Endodermal cell (in vitro differentiated cells): ENCODE measurements at places on chromosomes 3 and 15. TPM values are rescaled to one million over a fixed set of nuclear protein-coding genes. Genes with fewer than 3 reads are reported as not detected.
A peak's percentile ranks its signal among the peaks of the same experiment; 100 is the strongest.

- no peak overlapping the region for H3K27ac ChIP-seq
- no peaks in the 10 kb centered on the region for H3K36me3 ChIP-seq
- no peaks in the 10 kb centered on the region for H3K4me1 ChIP-seq
- no peak overlapping the region for H3K4me3 ChIP-seq
- H3K27me3 ChIP-seq: no peaks in the 10 kb centered on the region
- peak; percentile 67 for DNase-seq
Observed at GRCh38 chr3:70308760-70309159, 3.7 kb downstream of the MDFIC2 start.

DNA sequence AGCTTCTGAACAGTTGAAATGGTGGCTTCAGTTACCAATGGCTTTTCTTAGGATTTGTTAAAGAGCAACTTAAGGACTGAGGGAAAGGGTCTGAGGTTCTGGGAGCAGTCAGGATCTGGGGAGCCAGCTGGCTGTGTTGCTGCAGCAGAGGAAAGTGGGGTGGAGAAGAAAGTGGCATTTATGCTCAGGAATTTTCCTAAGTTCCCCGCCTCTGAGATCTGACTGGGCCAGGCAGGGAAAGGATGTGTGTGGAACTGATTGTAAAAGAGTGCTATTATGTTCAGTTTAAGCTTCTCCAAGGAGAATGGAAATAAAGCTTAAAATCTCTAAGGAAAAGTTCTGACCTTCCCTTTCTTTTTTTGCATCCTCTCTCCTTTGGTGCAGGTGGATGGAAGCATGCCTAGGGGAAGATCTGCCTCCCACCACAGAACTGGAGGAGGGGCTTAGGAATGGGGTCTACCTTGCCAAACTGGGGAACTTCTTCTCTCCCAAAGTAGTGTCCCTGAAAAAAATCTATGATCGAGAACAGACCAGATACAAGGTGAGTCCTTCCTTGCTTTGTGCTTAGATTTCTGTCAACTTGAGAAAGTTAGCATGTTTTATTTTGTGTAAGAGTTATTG, 37.8 kb downstream of the IQGAP1 start:
- H3K36me3 ChIP-seq: peaks cover 43% of the 10 kb centered on the region
- H3K4me1 ChIP-seq: no peaks in the 10 kb centered on the region
- H3K27me3 ChIP-seq: no peaks in the 10 kb centered on the region
- DNase-seq: peak; percentile 51

DNA sequence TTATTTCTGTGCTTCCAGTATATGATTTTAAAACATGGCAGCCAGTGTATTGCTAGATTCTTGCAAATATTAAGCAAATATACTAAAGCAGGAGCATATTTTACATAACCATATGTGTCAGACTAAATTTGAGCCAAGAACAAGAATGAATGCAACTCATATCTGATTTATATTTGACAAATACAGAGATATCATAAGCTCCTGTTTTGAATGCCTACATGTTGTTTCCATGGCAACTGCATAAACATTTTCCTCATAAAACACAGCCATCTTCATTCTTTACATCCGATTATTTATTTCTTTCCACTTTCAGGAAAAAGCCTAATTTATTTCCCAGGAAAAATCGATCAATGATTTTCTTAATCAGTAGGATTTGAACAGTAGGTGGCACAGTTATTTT, 172.2 kb upstream of the TSPAN3 start:
- no peaks in the 10 kb centered on the region for H3K36me3 ChIP-seq
- no peaks in the 10 kb centered on the region for H3K27me3 ChIP-seq
- H3K27ac ChIP-seq: no peak overlapping the region

TMEM207 gene
- total RNA-seq: not detected in 3 replicates

DNA sequence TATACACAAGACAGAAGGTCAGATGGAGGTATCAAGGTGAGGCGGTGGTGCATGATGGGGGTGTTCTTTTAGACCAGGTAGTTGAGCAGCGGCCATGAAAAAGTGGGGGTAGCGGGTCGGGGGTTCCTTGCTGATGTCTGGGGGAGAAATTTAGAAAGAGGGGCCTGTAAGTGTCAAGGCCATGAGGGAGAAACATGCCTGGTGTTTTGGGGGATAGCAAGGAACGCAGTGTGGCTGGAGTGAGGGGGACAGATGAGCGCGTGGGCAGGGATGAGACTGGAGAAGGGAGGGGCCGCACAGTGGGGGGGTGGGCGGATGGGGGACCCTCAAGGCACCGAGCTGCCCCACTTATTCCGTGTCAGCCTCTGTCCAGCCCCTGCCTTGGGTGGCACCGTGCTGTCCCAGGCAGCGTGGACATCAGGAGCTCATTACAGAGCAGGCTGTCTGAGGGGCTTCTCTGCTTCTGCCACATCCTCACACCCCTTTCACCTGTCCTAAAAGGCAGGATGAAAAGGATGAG, 143.3 kb downstream of the SMAD6 start:
- H3K4me3 ChIP-seq: no peak overlapping the region
- H3K27me3 ChIP-seq: no peaks in the 10 kb centered on the region
- H3K27ac ChIP-seq: no peak overlapping the region
- H3K4me1 ChIP-seq: peaks cover 27% of the 10 kb centered on the region
- peaks cover 5% of the 10 kb centered on the region for H3K36me3 ChIP-seq

EPB42 gene
- total RNA-seq: not detected in 3 replicates

DNA sequence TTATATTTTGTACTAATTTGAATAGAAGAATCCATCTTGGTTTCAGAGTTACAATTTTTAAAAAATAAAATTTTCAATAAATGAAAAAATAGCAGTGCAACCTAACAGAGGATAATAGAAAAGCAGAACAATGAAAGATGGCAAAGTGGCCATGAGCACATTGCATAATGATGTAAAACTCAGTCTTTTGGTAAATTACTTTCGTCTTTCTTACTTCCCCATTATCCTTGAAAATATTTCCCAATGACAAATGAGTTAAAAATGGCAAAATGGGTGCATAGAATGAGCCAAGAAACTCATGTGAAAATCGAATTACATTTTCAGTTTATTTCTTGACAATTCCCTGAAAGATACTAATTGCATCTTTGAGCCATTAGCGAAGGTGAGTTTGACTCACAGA, 236.4 kb downstream of the CDIN1 start:
- no peaks in the 10 kb centered on the region for H3K36me3 ChIP-seq
- peaks cover 3% of the 10 kb centered on the region for H3K4me1 ChIP-seq
- no peaks in the 10 kb centered on the region for H3K27me3 ChIP-seq
- H3K4me3 ChIP-seq: no peak overlapping the region
- H3K27ac ChIP-seq: no peak overlapping the region
- DNase-seq: no peak
